ENCODE measurements at places on chromosomes 16 and 17. TPM values are rescaled to one million over a fixed set of nuclear protein-coding genes. Genes with fewer than 3 reads are reported as not detected.

Gene NACA2
- not detected for total RNA-seq

Gene OR4D1
- total RNA-seq: 0.32 TPM

Gene CHST5
- 0.15 TPM for total RNA-seq

Gene CEMP1
- not detected for total RNA-seq

DNA sequence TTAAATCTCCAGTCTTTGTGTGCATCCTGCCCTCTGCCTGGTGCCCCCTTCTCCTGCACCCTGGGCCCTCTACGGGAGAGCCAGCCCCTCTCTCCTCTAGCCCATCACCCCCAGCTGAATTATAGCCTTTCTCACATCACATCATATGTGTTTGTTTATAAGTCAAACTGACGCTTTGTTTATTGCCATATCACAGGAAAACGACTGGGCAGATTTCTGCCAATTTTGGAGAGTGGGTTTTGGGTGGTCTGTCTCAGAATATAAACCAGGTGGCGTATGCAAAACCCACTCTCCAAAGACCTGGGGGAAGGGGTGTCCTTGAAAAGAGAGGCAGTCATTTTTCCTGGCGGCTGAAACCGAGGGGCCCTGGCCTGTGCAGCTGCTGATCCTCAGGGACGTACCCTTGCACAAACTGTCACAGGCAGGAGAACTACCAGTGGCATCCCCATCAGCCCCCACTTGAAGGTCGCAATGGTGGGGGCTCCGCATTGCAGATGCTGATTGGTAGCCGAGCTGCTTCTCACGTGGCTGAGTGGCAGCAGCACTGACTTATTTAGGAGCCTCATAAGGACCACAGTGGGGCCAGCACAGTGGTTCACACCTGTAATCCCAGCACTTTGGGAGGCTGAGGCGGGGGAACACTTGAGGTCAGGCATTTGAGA is 34.8 kb upstream of the CDC42EP4 start:
- DNase-seq: no peak

GRCh38 chr16:69253870-69254341 is 57.2 kb upstream of the VPS4A start:
- no peak for DNase-seq

- DNase-seq: no peak
Measured at GRCh38 chr17:56880133-56880532, 33.7 kb downstream of the TRIM25 start.

DNA sequence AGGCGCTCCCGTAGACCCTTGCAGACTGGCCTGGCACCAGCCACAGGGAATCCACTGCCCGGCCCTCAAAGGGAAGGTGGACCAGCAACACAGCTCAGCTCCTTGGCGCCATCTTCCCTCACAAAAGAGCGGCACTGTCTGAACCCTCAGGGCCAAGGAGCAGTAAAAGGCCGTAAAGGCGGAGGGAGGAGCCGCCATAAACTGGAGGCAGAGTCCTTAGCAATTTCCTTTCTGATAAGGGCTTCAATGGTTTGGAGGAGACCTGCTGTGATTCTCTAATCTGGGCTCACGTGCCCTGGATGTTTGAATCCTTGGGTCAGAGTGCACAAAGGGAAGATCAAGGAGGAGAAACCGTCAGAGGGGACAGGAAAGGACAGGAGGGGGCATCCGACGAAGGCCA is 15.5 kb upstream of the AXIN2 start:
- no peak for DNase-seq

GRCh38 chr16:86525696-86526095 is 15.4 kb downstream of the FOXF1 start:
- no peak for DNase-seq

Measured in H1 (cell line).